CD4-positive, alpha-beta T cell treated with Interleukin-12 subunit alpha and Interleukin-12 subunit beta, for 1 hour (primary cell): ENCODE measurements at places on chromosomes 11 and 22.

DNA sequence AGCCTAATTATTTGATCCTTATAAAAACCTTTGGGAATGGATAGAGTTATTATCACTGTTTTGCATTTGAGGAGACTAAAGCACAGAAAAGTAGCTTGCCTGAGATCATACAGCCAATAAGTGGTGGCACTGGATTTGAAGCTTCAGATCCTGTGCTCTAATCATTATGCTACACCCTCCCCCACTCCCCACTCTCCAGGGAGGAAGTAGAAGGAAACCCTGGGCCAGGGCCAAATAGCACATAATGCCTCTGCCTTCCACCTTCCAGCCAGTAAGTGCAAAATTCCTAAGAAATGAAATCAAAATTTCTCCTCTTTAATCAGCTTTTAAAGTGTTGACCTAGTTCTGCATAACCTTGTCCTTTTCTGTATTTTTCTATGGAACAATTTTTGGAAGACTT, 61.6 kb downstream of the SIK2 start:
- DNase-seq, result no peak

- no peak for DNase-seq
Measured at GRCh38 chr22:45549762-45550378, 47.2 kb downstream of the FBLN1 start.

- DNase-seq, result no peak
Measured at GRCh38 chr11:65649656-65650546, 12.0 kb downstream of the SIPA1 start.

DNA sequence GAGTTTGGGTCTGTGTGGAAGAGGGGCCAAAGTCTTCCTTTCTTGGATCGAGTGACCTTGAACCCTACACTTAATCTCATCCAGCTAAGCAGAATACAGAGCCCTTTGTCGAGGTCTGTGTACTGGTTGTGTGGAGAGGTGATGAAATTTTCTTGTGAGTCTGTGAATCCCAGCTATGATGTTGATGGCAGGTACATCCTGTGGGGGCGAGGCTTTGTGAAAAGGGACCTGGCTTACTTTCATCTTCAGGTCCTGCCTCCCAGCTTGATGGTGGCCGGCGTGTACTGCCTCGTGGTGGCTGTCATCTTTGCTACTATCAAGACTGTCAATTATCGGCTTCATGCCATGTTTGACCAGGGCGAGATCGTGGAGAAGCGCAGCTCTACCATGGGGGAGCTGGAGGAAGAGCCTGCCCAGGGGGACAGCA, 1.0 kb downstream of the PCNX3 start:
- DNase-seq, result no peak

GRCh38 chr11:75342231-75342918, 9.1 kb downstream of the ARRB1 start:
- DNase-seq, result no peak

DNA sequence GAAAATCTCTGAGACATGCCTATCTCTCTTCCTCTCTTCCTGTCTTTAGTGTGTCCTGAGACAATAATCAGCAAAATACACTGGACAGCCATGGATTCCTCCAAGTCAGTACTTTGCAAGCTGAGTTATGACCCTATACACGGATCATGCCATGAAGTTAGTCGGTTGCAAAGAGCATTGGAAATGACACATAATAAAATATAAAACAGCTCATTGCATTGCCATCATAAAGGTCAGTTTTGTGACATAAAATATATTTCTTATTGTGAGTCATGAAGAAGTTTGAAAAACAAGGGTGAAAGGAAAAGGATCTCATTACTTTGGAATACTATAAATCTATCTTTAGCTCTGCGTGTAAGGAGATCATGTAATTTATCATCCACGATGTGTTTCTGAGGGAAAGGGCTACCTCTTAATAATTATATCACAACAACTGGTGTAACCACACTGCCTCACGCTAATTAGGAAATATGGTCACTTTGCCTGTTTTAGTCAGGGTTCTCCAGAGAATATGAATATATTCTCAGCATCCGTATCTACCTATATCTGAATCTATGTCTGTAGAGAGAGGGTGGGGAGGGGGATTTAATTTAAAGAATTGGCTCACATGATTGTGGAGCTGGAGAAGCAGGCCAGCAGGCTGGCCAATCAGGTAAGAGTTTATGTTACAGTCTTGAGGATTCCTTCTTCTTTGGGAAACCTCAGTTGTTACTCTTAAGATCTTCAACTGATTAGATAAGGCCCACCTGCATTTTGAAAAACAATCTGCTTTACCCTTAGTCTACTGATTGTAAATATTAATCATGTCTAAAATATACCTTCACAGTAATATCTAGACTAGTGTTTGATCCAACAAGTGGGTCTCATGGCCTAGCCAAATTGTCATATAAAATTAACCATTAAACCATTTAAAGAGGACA, 198.8 kb downstream of the FAT3 start:
- no peak for DNase-seq

DNA sequence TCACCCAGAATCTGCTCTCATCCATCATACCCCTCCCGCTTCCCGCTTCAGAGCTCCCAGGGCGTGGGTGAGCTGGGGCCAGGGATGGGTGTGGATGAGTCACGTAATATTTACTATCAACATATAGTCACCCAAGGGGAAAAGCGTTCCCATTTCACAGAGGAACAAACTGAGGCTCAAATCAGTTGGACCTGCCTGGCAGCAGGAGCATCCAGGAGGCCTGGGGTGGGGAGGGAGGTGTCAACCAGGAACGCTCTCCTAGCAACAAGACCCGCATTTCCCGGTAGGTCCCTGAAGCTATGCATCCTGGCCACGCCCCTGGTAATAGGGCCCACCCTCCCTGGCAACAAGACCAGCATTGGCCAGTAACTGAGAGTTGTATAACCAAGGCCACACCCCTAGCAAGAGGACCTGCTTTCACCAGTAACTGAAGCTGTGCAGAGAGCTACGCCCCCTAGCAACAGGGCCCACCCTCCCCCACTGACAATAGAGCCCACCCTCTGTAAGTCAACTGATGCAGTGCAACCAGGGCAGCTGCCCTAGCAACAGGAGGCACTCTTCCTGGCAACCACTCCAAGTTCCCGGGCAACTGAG, 32.7 kb upstream of the TXNRD2 start:
- peak; percentile 29 for DNase-seq

DNA sequence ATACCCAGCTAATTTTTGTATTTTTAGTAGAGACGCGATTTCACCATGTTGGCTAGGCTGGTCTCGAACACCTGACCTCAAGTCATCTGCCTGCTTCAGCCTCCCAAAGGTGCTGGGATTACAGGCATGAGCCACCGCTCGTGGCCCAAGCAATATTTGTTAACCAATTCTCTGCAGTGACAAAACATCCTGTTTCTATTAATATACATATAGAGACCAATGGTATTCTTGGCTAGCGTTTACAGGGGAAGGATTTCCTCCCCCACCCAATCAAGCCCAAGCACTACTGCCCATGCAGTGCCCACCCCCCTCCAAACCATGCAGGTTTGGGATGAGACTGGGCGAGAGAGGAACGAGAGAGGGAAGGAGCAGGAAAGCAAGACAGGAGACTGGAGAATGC, 53.1 kb downstream of the APOL3 start:
- no peak for DNase-seq

DNA sequence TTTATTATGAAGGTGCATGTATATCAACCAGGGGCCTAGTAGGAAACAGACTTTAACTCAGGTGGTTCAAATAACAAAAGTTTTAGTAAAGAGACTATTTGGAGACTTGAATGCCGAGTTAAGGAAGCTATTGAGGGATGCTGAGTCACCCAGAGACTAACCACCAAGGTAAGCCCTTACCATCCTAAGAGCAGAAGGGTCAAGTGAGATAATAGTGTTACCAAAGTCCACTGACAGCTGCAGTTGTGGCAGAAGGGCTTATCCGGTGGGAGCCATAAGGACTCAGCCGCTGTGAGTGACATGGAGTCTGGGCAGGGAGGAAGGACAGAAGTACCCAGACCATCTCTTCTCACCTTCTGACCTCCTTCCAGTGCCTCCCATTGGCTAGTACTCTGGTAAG, 134.0 kb downstream of the INSC start:
- no peak for DNase-seq

DNA sequence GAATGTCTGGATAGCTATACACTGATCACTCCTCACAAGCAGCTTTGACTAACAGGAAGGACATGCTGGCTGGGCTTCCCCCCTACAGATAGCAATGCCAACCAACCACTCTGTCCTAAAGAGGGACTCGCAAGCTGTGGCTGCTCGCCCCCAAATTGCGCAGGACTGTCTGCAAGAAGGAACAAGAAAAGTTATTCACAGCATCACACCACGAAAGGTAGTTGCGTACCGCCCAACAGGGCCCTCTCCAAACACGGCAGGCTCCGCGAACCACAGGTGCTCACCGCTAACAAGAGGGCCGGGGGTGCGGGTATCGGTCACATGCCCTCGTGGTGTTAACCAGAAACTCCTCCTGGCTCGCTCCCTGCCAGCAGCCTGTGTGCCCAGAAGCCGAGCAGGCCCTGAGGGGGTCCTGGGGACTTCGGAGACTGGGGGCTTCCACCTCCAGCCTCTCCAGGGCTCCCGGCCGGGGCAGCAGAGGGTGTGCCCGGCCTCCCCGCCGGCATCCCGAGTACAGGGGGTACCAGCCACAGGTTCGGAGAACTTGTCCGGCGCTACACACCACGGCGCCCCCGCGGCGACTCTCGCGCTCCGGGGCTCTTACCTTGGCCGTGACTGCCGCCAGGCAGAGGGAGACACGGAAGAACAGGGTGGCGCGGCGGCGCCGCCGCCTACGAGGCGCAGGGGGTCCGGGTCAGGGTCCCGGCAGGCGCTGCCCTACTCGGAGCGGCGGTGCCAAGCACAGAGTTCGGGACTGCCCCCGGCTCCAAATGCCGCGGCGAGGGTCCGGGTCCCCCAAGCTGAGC, 682 bp downstream of the LARGE1 start:
- DNase-seq, result no peak

DNA sequence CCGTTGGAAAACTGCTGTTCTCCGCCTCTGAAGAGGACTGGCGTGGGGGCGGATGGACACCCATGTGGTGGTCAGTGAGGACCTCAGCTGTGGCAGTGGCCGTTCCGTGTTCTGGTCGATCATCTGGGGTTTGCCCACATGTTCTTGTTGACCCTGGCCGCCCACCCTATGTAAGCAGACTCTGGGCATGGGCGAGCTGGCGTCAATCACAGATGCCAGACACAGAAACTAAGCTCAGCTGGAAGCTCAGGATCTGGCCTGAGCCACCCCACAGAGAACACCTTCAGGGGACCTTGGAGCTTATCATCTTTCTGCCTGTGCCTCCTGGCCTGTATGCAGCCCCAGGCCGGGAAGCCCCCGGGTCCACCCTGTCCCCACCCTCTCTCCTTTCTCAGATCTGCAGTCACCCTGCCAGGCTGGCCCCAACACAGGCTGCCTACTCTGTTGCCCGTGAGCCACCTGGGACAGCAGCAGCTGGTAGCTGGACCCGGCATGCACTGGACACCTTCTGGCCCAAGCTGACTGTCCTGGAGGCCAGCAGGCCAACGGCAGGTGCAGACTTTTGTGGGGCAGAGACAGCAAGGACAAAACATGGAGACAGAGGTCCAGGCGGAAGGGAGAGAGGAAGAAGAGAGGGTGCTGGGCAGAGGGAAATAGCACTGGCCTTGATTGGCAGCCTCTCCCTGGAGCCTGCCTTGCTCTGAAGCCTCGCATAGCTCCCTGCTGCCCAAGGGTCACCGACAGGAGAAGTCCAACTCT, 91.5 kb downstream of the PHF21B start:
- no peak for DNase-seq

DNA sequence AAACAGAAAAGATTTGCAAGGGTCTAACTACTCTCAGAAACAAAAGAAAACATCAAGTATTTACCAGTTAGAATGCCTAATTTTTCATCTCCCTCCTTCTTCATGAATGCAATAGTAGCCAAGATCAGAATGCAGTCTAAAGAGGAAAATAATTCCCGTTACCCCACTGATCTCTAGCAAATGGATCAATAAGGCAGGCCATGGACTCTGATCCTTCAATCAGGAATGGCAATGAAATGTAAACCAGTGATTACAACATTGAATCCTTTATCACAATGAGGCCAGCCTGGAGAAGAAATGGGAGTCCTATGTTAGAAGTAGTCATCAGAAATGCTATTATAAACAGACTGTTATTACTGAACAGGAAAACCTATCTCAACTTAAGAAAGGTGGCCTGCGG, 106.6 kb downstream of the APOL5 start:
- DNase-seq, result no peak

DNA sequence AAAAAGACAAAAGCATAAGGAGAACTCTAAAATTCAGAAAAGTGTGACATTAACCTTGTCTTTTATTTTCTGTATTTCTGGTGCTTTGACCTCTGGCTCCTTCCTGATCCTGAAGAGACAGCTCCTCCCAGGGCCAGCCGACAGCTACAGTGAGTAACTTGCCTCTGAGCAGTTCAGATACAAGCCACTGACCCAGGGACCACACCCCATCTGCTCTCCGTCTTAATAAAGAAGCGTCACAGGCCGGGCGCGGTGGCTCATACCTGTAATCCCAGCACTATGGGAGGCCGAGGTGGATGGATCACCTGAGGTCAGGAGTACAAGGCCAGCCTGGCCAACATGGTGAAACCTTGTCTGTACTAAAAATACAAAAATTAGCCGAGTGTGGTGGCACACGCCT, 6.5 kb downstream of the MLC1 start:
- no peak for DNase-seq

DNA sequence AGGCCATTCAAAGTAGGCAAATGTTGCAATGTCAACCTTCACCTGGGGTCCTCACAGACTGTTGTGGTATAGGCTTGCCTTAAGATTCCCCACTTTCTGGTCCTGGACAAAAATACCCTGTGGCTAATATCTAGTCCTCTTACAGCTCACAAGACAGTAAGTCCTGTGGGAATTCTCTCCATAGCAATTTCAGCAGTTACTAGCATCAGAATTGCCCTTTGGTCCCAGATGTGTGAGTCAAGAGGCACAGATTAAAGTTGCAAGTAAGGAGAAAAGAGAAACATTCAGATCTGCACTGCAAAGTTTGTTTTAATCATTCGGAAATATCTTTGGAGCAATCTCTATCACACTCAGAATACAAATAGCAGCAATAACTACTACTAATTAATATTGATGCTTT, 420.2 kb downstream of the NTM start:
- DNase-seq, result no peak

- no peak for DNase-seq
Measured at GRCh38 chr11:36354221-36355003, 58.3 kb downstream of the PRR5L start.

GRCh38 chr11:131583421-131583820, 213.0 kb downstream of the NTM start:
- DNase-seq, result no peak
